Right ventricle myocardium superior (tissue), 1 donor: ENCODE measurements at places on chromosomes 5 and 9. TPM values are rescaled to one million over a fixed set of nuclear protein-coding genes. Genes with fewer than 3 reads are reported as not detected.

- DNase-seq: peak; percentile 75
Observed at GRCh38 chr9:93911801-93912554, 43.2 kb downstream of the BARX1 start.

GRCh38 chr5:1779782-1780613 is 19.6 kb downstream of the MRPL36 start:
- peak; percentile 34 for DNase-seq

GRCh38 chr5:62585751-62586150 is 7.1 kb downstream of the LRRC70 start:
- no peak for DNase-seq

DNA sequence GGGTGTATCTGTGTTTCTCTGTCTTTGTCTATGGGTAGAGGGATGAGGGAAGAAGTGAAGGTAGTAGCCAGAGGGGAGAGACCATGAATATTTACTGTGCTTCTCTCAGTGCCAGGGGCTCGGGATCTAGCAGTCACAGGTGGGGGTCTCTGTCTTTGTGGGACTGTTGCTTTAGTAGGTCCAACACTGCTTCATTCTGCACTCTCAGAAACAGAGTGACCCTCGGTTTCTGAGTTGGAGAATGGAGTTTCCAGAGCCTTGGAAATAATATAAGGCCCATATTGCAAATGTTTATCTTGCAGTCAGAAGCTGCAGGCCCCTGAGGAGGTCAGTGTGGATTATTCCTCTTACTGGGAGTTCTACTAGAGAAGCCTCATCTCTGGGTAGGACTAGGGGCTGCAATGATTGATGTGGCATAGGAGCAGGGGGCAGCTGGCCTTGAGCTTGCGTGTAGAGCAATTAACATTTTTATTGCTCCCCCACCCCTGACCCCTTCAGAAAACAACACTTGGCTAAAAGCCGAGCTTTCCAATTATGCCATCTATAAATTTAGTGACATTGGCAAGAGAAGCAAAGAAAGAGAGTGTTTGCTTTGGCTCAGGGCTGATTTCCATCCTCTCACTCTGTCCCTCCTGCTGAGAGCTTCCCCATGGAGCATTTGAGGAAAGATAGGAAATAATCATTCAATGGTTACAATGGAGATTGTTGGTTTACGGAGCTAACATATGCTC is 55.0 kb upstream of the TRPC7 start:
- no peak for DNase-seq

GRCh38 chr9:122080986-122081385 is 12.1 kb downstream of the TTLL11 start:
- DNase-seq: no peak

DNA sequence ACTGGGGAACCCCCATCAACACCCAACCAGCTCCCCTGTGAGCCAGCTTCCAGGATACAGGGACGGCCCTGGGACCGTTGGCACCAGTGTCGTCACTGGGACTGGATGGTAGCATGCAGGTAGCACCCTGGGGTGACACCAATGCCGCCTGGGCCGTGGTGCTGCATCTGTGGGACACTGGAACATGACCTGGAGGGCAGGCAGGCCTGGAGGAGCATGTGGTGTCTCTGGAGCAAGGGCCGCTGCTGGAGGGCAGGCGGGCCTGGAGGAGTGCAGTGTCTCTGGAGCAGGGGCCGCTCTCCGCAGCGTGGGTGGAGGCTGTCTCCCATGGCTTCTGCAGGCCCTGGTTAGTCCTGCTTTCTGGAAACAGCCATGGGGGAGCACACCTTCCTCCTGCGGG is 13.1 kb downstream of the LPCAT1 start:
- peak; percentile 26 for DNase-seq

DNA sequence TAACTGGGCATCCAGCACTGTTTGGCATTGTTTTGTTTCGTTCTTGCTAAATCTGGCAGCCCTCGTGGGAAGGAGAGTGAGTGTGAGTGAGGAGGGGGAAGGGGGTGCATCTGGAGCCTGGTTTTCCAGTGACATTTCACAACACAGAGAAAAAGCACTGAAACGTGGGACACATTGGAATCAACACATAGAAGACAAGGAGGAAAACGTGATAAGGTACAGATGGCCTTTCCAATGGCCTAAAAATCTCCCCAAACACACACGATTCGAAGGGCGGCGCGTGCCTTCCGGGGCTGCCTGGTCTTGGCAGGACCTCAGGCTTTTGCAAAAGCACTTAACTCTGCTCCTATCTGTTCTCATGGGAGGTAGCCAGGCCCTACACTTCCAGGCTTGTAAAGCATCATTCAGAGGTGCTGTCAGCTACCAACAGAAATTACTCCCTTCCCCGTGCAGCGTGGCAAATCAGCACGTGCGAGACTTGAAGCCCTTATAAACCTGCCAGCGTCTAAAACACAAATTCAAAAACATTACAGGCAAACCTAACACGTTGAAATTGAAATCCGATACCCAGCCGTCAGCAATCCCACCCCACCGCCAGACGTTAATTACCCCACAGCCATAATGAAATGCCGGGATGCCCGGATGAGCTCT is 129.4 kb downstream of the OLFM1 start:
- no peak for DNase-seq

DNA sequence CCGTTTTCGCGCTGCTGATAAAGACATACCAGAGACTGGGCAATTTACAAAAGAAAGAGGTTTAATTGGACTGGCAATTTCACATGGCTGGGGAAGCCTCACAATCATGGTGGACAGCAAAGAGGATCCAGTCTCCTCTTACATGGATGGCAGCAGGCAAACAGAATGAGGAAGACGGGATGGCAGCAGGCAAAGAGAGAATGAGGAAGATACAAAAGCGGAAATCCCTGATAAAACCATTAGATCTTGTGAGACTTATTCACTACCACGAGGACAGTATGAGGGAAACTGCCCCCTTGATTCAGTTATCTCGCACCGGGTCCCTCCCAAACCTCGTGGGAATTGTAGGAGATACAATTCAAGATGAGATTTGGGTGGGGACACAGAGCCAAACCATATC is 95.0 kb downstream of the OSTF1 start:
- DNase-seq: no peak

DNA sequence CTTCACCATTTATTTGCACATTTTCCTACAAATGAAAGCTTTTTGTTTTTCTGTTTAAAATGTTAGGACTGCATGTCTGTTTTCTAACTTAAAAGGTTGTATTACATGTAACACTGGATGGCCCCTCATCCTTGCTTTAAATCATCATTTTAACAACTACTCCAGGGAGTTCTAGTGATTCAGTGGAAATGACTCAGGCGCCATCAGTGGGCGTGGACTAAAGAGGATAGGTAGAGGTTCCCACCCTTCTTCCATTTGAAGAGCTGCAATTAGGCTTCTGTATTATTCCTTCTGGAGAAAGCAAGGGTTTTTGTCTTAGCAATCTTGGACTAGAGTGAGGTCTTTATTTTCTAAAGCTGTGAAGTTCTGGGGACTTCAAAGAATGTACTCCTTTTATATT is 213.7 kb downstream of the TMEM38B start:
- no peak for DNase-seq

DNA sequence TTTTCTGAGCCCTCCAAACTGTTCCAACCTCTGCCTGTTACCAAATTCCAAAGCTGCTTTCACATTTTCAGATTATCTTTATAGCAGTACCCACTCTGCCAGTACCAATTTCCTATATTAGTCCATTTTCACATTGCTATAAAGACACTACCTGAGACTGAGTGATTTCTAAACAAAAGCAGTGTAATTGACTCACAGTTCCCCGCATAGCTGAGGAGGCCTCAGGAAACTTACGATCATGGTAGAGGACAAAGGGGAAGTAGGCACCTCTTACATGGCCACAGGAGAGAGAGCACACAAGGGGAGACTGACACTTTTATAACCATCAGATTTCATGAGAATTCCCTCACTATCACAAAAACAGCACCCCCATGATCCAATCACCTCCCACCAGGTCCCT is 105.0 kb downstream of the DTWD2 start:
- DNase-seq: no peak

DNA sequence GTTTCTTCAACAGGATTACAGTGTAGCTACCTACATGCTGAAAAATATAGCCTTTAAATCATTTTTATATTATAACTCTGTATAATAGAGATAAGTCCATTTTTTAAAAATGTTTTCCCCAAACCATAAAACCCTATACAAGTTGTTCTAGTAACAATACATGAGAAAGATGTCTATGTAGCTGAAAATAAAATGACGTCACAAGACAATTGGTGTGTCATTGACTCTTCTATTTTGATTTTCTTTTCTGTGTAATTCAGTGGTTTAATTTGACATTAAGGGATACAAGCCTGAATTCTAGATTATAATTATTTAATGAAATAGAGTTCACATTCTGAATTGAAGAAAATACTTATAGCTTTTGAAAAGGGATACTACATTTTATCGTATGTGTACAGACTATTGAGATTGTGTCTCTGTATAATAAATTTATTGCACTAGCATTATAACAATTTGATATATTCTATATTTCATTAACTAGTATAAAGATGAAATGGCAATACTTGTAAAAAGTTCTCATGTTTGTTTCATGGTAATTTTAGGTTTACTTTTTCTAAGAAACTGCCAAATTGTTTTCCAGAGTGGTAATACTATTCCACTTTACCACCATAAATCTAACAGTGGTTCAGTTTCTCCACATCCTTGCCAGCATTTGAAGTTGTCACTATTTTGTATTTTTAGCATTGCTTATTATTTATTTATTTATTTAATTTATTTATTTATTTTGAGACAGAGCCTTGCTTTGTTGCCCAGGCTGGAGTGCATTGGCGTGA is 18.7 kb downstream of the ANXA1 start:
- no peak for DNase-seq

DNA sequence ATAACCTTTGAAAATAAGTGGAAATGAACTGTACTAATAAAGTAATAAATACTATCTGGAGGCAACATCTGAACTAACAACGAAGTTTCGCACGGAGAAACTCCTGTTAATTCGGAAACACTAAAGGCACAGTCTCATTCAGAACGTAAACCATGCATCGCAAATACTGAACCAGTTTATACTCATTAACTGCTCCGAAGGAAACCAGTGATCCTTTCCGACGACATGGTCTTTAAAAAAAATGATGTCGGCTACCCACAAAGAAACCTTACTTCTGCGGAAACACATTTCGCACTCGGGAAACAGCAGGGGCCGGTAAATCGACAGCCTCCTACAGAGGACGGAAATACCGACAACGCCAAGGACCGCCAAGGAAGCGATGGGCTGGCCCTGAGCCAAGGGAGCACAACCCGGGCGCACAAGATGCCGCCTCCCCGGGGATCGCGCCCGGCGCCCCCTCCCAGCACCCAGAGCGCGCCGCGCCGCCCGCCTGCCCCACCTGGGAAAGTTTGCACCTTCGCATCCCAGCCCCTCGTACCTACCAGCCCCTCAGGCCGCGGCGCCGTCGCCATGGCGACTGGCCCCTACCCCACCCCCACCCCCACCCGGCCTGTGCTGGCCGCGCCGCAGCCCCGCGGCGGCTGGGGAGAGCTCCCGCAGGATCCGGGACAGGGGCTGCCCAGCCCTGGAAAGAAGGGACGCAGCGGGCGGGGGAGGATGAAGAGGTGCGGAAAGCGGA is 732 bp downstream of the PRKAA1 start:
- DNase-seq: peak; percentile 88

DNA sequence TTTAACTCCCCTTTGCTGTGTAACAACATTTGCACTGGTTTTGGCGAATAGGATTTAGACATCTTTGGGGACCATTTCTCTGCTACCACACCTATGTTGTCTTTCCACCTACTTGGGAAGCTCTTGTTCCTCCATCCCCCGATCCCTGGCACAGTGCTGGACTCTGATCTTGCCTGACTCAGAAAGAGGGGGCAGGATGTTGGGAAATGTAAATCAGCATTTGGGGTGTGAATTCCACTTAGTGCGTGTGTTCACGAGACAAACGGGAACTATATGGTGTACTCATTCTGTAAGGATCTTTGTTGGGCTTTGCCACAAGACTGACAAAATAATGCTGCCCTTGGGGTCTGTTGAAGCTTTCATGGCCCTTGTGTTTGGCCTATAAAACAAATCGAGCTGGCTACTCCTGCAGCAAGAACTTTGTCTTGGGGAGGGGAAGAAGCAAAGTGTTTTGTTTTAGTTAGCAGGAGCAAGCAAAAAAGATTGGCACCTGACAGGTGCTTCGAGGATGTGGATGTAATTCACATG is 18.5 kb downstream of the TMEM268 start:
- DNase-seq: no peak

UGCG gene
- total RNA-seq: 11.7 TPM

STC2 gene
- 9.6 TPM for total RNA-seq
